ENCODE measurements at places on chromosomes 3 and 15.

GRCh38 chr3:121942116-121942786 is 48.0 kb downstream of the SLC15A2 start:
- DNase-seq = no peak

DNA sequence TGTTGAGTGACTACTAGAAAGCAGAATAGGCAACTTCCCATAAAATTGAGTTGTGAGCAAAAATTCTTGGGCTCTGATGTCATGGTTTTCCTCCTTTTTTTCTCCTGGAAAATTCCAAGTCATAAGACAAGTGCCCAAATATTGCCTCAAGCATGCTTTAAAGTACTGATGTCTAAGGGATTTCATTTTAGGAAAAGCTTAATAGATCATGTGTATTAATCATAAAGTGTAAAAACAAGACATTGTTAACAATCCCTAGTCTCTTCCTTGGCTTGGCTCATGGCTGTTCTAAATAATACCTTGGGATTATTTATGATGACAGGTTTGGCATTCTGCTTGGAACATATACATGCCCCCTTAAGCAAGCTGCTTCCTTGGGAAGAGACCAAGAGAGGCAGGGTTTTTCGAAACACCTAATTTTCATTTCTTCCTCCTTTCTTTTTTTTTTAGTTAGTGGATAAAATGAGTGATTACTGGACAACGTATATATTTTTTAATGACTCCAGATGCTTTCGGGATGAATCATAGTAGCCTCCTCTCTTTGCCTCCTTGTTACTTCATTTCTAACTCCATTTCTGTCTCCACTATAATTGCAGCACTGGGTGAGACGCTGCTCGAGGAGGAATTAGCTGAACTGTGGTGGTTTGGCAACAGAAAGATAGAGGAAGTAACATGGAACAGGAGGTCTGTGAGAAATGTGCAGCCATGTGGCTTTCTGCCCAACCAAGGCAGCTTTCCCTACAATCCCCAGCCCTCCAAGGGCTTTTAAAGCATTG is 104.9 kb downstream of the TPRG1 start:
- no peak for DNase-seq

- no peak for DNase-seq
These were observed 222.2 kb upstream of the ARPP21 start for GRCh38 chr3:35417080-35417479.

- no peak for DNase-seq
These were observed 19.6 kb downstream of the EFCC1 start for GRCh38 chr3:129020691-129021090.

- DNase-seq = no peak
These were observed 25.6 kb downstream of the MITF start for GRCh38 chr3:69764861-69765260.

GRCh38 chr3:54133196-54133595 is 10.8 kb downstream of the CACNA2D3 start:
- no peak for DNase-seq

GRCh38 chr15:55859681-55860080 is 116.7 kb upstream of the PRTG start:
- no peak for DNase-seq

- no peak for DNase-seq
These were observed 108.8 kb upstream of the PTPRG start for GRCh38 chr3:61452535-61453090.

DNA sequence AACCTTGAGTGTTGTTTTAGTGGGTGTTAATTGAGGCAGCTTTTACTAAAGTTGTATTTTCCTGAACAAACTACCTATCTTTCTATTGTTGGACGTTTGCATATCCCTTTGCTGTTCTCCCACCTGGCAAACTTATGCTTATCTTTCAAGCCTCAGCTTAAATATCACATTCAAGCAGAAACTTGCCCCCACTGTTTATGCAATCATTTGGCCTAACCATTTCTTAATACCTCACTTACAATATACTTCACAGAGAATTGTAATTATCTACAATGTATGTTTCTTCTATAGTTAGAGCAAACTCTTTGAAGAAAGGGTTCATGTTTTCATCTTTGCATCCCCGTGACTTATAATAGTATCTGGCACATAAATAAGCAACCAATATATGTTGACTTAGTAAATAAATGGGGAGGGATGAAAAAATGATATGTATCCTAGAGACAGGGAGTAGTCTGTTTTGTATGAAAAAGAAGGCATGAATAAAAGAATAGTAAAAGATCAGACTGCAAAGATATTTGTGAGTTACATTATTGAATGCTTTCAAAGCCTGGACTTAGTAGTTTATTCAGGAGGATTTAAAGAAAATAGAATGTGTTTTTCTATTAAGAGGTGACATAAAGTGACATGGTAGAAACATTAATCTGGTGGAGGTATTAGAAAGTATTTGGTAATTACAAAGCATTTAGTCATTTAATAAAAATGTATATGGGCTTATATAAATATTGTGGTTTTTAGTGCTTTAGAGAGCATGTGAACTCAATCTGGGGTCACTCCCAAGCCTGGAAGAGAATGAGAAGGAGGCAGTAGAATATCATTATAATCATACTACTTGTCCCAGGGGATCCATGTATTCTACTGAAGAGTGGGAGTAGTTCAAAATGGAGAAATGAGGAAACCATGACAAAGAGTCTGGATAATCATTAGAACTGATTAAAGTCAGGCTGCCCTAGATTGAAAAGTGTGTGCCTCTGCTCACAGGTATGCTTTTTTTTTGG is 60.0 kb upstream of the DCBLD2 start:
- no peak for DNase-seq

GRCh38 chr3:19070325-19070724 is 78.0 kb upstream of the KCNH8 start:
- DNase-seq = no peak

GRCh38 chr15:42632105-42632675 is 56.8 kb downstream of the STARD9 start:
- no peak for DNase-seq

- no peak for DNase-seq
These were observed 213.2 kb upstream of the DCBLD2 start for GRCh38 chr3:99114565-99115291.

GRCh38 chr3:13217736-13218540 is 144.7 kb upstream of the IQSEC1 start:
- no peak for DNase-seq

DNA sequence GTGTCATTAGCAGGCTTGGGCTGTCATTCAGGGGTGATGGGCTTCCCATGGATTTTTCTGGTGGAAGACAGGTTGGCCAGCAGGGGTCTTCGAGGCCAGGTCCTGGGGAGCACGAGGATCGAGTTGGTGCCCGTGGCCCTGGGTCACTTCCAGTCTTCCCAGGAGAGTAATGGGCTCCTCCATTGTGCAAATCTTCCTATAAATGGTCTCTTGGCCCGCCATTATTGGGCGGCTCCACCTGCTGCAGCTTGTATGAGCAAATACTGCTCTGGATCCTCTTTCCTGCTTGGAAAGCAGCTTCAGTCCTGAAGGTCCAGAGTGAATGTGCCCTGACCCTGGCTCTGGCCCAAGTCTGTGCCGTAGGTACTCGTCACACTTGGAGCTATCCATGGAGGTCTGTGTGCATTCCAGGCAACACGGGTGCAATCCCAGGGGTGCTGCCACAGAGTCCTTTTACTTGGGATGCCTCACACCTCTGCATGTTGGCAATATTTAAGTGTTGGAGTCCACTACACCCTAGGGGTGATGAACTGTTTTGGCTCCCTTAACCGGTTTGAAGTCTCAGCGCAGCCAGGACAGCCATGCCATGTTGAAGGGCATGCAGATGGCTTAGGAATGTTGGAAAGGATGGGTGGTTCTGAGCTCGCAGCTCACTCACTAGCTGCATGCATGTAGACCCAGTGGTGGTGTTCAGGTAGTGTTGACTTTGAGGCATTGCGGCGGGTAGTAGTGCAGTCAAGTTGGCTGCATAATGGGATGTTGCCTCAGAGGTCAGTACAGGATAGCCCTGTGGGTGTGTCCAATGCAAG is 97.6 kb downstream of the SNRPN start:
- no peak for DNase-seq
